ENCODE measurements at places on chromosomes 11 and 22. TPM values are rescaled to one million over a fixed set of nuclear protein-coding genes. Genes with fewer than 3 reads are reported as not detected.

DNA sequence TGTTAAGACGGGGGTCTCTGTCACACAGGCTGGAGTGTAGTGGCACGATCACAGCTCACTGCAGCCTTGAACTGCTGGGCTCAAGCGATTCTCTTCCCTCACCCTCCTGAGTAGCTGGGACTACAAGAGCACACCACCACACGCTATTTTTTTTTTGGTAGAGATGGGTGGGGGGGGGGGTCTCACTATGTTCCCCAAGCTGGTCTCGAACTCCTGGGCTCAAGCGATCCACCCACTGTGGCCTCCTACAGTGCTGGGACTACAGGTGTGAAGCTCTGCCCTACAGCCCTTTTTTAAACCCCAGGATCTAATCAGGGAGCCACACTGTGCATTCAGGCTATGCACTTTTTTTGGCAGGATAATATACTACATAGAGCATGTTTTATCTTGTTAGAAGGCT, 1.4 kb upstream of the DHCR7 start:
- no peak for DNase-seq

DNA sequence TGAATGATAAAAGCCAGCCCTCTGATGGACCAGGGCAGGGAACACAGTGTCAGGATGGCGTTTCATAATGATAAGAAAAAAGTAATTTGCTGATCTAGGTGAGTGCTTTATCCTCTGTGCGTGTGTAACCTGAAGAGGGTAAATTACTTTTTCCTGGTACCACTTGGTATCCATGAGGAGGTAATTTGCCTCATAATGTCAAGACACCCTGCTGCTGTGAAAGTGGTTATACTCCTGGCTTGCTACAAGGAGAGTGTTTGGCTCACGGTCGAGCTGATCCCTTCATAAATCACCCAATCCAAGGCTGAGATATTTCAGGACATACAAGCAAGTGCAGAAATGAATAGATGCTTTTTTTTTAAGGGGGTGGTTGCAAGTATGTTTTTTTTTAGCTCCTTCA, 207.2 kb upstream of the PGR start:
- no peak for DNase-seq

- DNase-seq, result no peak
These were observed 72.3 kb downstream of the PPP6R3 start for GRCh38 chr11:68532727-68533369.

PAAF1 gene
- 25.7 TPM for total RNA-seq

C11orf42 gene
- not detected for total RNA-seq

OR5T3 gene
- not detected for total RNA-seq

WBP2NL gene
- 1.8 TPM for total RNA-seq

Measured in GM12878 (cell line).